Activated naive CD4-positive, alpha-beta T cell treated with anti-CD3 and anti-CD28 coated beads for 36 hours (primary cell): ENCODE measurements at places on chromosomes 11 and 22. TPM values are rescaled to one million over a fixed set of nuclear protein-coding genes. Genes with fewer than 3 reads are reported as not detected.

DNA sequence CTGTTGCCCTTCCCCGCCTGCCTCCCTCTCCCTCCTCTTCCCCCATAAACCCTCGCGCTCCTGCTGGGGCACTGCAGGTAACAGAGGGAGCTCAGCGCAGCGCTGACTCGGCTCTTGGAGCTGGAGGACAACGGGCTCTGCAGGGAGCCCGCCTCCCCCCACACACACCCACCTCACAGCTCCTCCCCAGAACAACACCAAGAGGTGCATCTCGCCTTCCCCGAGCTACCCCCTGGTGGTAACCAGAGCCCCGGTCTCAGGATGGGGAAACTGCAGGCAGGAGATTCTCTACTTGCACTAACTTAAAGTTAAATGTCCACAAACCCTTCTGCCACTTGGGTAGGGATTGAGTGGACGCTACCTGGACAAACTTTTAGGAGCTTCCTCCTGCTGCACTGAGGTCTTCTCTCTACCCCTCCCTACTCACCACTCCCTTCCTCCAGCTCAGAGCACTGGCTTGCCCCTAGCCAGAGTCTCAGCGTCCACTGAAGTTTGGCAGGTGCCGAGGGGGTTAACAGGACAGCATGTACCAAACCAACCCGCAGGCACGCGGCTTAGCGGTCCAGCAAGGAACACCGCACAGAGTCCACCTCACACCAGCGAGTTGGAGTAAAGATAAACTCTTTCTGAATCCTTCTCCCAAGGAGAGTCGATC lies 4.0 kb upstream of the SCN4B start:
- no peak overlapping the region for H3K27ac ChIP-seq
- no peaks in the 10 kb centered on the region for H3K36me3 ChIP-seq
- peak; percentile 39 for DNase-seq
- H3K4me1 ChIP-seq, result peaks cover 11% of the 10 kb centered on the region

DNA sequence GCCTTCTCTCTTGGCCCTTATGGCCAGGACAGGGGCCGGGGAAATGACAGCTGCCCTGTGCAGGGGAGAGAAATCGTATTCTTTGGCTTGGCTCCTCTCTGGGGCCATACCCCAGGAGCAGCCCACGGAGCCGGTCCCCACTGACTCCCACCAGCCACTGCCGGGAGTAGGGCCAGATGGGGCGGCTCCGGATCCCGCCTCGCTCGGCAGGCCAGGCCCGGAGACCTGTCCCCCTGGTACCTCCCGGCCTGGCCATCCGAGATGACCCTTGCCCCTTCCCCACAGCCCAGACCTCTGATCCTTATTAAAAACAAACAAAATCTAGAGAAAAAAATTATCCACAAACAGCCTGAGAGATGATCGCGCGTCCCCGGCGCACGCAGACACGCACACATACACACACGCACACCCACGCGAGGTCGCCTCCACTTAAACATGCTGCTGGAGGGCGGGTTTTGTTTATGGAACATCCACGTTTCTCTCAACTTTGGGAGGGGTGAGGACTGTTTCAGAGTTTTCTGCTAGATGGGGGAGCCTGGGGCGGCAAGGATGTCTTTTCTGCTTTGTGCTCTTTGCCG lies 59.1 kb downstream of the IGLL1 start:
- no peaks in the 10 kb centered on the region for H3K36me3 ChIP-seq
- peaks cover 34% of the 10 kb centered on the region for H3K27me3 ChIP-seq
- peaks cover 3% of the 10 kb centered on the region for H3K4me1 ChIP-seq
- H3K4me3 ChIP-seq, result peak overlapping the region; percentile 29

GRCh38 chr11:35362521-35362980 lies 56.8 kb downstream of the SLC1A2 start:
- DNase-seq, result no peak
- H3K4me1 ChIP-seq, result peaks cover 3% of the 10 kb centered on the region
- H3K27me3 ChIP-seq, result no peaks in the 10 kb centered on the region
- H3K27ac ChIP-seq, result no peak overlapping the region
- H3K4me3 ChIP-seq, result no peak overlapping the region
- H3K36me3 ChIP-seq, result no peaks in the 10 kb centered on the region

DNA sequence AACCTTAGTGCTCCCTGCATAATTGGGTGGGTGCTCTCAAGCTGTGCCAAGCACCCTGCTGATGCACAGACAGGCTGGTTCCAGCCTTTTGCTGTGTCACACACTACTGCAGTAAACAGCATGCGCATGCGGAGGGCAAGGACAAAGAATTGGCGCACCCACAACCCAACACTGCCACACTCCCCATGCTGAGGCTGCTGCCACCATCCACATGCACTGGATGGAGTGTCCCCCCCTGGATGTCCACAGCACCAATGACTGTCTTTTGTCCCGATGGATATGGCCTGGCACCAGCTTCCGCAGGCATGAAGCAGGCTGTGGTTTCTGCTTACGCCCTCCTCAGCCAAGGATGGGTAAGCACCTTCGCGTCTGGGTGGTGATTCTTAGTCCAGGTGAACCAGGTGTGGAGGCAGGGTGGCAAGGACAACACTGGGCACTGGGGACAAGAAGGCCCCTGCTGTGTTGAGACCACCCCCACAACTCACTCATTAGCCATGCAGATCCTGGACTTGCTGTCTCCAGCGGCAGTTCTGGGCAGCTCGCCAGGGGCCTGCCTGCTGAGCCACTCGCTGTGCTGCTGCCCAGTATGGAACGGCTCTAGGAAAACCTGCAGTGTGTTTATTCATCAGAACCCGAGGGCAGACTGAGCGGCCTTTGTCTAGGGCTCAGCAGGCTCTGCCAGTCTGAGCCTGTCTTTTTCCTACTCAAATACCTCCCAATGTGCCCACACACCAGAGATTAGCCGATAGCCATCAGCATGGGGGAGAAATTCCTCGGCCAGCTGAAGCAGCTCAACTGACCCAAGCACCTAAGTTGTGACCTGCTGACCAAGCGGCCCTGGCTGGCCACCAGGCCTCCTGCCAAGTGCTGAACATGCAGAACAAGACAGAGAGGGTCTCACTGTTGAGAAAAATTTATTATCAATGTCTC lies 8.2 kb upstream of the NAP1L4 start:
- H3K4me3 ChIP-seq, result no peak overlapping the region
- H3K36me3 ChIP-seq, result peaks cover 36% of the 10 kb centered on the region
- no peak overlapping the region for H3K27ac ChIP-seq
- H3K4me1 ChIP-seq, result no peaks in the 10 kb centered on the region
- H3K27me3 ChIP-seq, result no peaks in the 10 kb centered on the region
- DNase-seq, result no peak

DNA sequence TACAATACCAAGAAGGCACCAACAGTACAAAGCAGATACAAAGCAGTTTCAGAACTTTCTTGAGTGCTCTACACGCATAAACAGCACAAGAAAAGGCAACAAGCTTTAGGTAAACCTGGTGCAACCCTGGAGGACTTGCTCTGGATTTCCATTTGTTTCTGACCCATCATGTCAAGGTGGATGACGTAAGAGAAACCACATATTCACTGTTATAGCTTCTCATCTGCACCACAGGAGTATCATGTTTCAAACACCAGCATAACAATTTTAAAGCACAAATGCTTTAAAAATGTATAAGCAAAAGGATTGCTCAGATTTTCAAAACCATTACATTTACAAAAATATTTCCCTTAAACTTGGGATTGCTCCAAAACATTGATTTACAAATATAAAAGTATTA lies 25.0 kb upstream of the YPEL1 start:
- H3K27me3 ChIP-seq, result no peaks in the 10 kb centered on the region
- H3K4me3 ChIP-seq, result no peak overlapping the region
- peaks cover 35% of the 10 kb centered on the region for H3K4me1 ChIP-seq
- H3K27ac ChIP-seq, result no peak overlapping the region

DNA sequence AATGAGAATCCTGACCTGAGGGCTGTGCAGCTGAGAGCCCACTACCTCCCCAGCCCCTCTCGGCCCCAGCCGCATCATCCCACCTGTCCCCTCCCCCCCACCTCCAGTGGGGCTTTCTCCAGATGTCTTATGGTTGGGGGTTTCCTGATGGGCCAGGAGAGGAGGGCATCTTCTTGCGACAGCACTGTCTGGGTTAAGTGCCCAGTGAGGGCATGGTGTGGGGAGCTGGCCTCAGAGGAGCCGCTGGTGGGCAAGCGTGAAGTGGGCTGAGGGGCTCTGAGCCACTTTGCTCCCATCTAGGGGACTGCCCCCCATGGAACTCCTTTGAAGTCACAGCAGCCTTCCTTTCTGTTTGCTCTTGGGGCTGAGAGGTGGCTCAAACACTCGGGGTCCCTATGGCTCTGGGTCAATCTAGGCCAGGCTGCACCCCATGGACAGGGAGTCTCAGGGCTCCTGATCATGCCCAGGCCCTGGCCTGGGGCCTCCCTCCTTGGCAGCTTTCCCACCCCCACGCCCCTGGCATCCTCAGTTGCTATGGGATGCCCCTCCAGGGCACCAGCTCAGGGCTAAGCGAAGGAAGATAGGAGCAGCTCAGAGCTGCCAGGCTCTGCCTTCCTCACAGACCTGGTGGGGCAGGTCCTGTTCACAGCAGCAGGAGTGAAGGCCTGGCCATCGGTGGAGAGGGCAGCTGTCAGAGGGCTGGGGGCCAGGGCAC lies 11.0 kb upstream of the MIEF1 start:
- H3K4me3 ChIP-seq, result no peak overlapping the region
- H3K4me1 ChIP-seq, result peaks cover 5% of the 10 kb centered on the region
- no peaks in the 10 kb centered on the region for H3K36me3 ChIP-seq
- H3K27ac ChIP-seq, result no peak overlapping the region
- H3K27me3 ChIP-seq, result no peaks in the 10 kb centered on the region

- H3K4me3 ChIP-seq, result no peak overlapping the region
- H3K27ac ChIP-seq, result no peak overlapping the region
- peaks cover 18% of the 10 kb centered on the region for H3K27me3 ChIP-seq
- H3K4me1 ChIP-seq, result no peaks in the 10 kb centered on the region
These were observed 22.1 kb upstream of the NNMT start for GRCh38 chr11:114273890-114274635.

- H3K4me1 ChIP-seq, result no peaks in the 10 kb centered on the region
- H3K36me3 ChIP-seq, result no peaks in the 10 kb centered on the region
These were observed 50.8 kb downstream of the DHCR7 start for GRCh38 chr11:71397331-71397860.

DNA sequence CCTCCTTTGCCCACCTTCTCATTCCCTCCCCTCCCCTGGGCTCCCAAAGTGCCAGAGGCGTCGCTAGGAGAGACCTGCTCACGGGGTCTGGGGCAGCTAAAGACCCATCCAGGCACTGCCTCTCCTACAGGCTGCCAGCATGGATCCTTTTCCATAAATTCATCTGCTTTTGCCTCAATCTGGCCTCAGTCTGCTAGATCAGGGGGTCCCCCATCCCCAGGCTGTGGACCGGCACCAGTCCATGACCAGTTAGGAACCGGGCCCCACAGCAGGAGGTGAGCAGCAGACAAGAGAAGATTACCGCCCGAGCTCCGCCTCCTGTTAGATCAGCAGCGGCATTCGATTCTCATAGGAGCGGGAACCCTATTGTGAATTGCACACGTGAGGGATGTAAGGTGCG lies 12.3 kb downstream of the LTO1 start:
- no peak overlapping the region for H3K4me3 ChIP-seq
- no peak for DNase-seq
- peak overlapping the region; percentile 30 for H3K27ac ChIP-seq
- H3K36me3 ChIP-seq, result peaks cover 13% of the 10 kb centered on the region

DNA sequence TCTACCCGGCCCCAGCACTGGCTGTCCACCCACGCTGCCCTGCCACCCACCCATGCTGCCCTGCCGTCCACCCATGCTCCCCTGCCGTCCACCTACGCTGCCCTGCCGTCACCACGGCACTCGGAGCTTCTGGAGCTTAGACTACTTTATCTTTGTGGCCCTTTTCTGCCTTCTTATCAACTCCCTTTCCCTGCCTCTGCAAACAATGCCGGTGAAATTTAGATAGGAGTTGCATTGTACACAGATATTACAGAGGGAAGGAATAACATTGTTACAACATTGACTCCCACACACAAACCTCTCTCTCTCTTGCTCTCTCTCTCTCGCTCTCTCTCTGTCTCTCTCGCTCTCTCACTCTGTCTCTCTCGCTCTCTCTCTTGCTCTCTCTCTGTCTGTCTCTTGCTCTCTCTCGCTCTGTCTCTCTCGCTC lies 33.7 kb upstream of the BRSK2 start:
- H3K4me1 ChIP-seq, result no peaks in the 10 kb centered on the region
- H3K27ac ChIP-seq, result no peak overlapping the region
- H3K4me3 ChIP-seq, result no peak overlapping the region
- DNase-seq, result no peak

- peaks cover 2% of the 10 kb centered on the region for H3K36me3 ChIP-seq
- DNase-seq, result peak; percentile 78
- peak overlapping the region; percentile 83 for H3K4me3 ChIP-seq
These were observed 8.3 kb upstream of the PPIL2 start for GRCh38 chr22:21657360-21658032.

DNA sequence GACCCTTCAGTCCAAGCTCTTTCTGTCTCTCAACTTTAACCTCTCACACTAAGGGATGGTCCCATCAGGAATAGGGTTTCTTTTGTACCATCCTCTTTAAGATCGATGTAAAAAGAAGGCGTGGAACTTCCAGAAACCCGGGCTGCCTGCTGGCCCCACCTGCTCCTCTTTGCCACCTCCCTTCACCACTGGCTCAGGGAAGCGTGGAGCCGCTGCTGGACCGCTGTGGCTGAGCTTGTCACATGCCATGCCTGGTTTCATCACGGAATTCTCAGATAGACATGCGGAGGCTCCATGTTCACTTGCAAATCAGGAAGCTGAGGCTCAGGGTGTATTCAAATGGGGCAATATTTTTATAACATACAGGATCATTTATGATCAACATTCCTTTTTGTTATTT lies 399.7 kb downstream of the BRD1 start:
- peaks cover 4% of the 10 kb centered on the region for H3K27me3 ChIP-seq
- no peaks in the 10 kb centered on the region for H3K36me3 ChIP-seq
- no peaks in the 10 kb centered on the region for H3K4me1 ChIP-seq
- no peak for DNase-seq
- no peak overlapping the region for H3K4me3 ChIP-seq
- H3K27ac ChIP-seq, result no peak overlapping the region

DNA sequence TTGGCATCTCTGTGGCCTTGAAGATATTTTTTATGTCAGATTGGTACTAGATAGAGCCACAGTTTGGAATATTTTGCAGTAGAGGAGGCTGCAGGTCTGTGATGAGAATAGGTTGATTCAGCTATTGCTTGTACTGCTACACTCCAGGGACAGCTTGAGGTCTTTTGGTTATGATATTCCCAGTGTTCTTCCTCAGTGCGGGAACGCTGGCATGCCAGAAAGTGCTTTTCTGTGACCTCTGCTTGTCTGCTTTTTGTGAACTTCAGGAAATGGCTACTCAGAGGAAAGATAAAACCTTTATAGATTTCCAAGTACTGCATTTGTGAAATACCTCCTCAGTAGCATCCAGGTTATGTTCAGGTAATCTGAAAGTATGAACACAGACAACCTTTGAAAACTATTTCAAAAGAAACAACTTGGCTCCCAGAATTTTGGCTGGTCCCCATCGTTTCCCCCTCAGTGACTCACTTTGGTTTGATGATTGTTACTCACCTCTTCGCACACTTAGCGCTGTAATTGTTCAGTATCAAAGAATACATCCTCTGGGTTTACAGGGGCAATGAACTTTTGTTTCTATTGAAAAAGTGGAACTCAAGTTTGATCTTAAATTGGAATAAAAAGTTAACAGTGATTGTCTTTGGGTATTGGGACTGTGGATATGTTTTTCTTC lies 191.4 kb downstream of the HIPK3 start:
- H3K36me3 ChIP-seq, result no peaks in the 10 kb centered on the region
- no peak overlapping the region for H3K4me3 ChIP-seq
- H3K27ac ChIP-seq, result no peak overlapping the region
- DNase-seq, result no peak
- peaks cover 3% of the 10 kb centered on the region for H3K27me3 ChIP-seq

The CRYBA4 gene
- total RNA-seq, result not detected

The ZDHHC8 gene
- 31.3 TPM for total RNA-seq

The RIMBP3C gene
- 0.44 TPM for total RNA-seq

The HBE1 gene
- total RNA-seq, result not detected

The RHOD gene
- 0.98 TPM for total RNA-seq
